Immature natural killer cell (primary cell): ENCODE measurements at places on chromosomes 4 and X. TPM values are rescaled to one million over a fixed set of nuclear protein-coding genes. Genes with fewer than 3 reads are reported as not detected.

WNK3 gene
- not detected for polyA plus RNA-seq

DNA sequence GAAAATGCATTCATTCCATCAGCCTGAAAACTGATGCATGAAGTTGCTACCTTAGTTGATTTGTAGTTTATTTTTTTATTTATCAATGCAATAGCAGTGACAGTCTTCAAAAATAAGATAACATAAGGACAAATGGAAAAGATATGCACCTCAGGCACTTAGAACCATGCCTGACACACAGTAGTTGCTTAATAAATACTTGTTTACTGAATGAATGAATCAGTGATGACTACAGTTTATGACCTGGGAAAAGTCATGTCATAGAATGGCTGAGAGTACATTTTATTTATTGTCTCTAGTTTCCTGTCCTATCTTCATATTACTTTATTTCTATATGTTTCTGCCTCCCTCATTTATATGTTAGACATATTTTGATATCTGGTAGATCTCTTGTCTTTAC lies 171.8 kb downstream of the TLL1 start:
- DNase-seq = no peak

- DNase-seq = peak; percentile 59
Observed at GRCh38 chr4:80492761-80493160, 157.2 kb downstream of the CFAP299 start.

PHEX gene
- not detected for polyA plus RNA-seq
